ENCODE measurements at places on chromosomes 2 and 18.
A peak's percentile ranks its signal among the peaks of the same experiment; 100 is the strongest.

DNA sequence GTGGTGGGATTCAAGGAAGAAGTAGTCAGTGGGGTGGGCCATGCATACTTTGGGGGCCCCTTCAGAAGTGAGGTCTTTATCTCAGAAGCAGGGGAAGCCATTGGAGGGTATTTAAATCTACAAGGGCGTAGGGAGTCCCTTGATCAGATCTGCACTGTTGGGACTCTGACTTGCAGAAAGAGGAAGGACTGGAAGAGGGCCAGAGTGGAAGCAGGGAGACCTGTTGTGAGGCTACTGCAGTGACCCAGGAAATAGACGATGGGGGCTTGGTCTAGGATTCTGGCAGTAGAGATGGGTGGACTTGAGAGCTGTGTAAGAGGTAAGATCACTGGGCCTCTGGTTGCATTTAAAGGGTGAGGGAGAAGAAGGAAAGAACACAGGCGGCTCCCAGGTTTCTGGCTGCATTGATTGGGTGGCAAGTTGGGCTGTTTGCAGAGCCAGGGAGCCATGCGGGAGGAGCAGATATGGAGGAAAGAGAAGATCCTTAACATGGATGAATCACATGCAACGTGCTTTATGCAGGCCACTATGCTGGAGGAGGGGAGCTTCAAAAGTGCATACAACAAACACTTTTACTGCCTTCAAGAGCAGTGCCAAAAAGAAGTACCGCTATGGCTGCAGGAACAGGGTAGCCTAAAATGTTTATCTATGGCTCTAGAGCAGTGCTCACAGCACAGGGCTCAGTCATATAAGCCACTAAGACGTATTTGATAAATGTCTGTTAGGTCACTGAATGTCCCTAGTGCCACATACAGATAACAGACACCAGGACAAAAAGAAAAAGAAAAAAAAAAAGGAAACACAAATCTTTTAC lies 2.3 kb downstream of the SFXN5 start:
- no peak for DNase-seq

DNA sequence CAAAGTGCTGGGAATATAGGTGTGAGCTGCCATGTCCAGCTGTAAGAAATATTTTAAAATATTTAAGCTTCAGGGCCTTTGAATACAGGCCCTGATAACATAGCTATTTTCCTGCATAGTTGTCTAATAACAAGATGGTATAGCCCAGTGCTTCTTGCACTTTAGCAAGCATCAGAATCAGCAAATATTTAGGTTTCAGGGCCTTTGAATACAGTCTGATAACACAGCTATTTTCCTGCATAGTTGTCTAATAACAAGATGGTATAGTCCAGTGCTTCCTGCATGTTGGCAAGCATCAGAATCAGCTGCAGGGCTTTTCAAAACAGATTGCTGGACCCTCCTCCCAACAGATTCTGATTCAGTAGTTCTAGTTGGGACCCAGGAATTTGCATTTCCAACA lies 5.6 kb downstream of the GEMIN6 start:
- DNase-seq = no peak

- no peak for DNase-seq
These were observed 27.6 kb upstream of the NEMP2 start for GRCh38 chr2:190562121-190562520.

DNA sequence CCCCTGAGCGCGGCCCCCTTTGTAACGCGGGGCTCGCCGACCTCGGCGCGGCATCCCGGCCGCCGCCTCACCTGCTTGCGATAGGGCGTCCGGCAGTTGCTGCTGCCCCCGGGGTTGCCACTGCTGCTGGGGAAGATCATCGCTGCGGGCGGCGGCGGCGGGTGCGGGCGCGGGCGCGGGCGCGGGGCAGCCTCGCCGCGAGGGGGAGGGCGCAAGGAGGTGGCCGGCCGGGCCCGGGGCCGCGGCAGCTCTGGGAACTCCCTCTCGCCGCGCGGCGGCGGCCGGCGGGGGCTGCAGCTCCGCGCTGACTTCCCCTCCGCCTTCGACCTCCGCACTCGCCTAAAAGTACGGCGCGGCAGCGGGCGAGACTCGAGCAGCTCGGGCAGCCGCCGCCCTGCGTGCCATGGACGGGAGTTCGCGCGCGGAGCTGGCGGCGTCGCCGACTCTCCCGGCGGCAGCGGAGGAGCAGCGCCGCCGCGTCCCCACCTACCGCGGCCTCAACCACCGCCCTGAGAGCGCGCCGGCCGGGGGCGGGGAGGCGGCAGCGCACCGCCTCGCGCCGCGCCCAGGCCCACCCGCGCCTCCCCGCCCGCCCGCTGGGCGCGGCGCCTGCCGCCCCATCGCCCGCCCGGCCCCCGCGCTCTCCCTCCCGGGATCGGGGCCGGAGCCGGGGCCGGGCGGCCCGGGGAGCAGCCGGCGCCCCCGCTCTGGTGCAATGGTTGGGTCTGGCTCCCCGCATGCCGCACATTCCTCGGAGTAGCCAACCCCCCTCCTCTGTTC lies 86.0 kb downstream of the RBMS1 start:
- DNase-seq = peak; percentile 38

- peak; percentile 14 for DNase-seq
These were observed 113.6 kb upstream of the TTC39C start for GRCh38 chr18:23900994-23901393.

DNA sequence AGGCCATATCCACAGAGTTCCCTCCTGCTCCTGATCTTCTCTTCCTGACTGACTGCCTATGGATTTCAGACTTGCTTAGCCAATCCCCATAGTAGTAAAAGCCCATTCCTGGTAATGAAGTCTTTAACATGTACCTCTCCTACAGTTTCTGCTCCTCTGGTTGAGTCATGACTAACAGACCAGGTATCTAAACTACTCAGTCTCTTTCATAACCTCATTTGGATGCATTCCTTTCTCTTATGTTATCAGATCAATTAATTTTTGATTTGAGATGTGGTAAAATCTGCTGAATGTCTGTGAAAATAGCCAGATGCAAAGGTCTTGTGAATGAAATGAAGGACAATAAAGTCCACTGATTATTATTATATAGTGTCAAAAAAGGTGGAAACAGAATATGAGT lies 198.0 kb downstream of the NBAS start:
- no peak for DNase-seq

DNA sequence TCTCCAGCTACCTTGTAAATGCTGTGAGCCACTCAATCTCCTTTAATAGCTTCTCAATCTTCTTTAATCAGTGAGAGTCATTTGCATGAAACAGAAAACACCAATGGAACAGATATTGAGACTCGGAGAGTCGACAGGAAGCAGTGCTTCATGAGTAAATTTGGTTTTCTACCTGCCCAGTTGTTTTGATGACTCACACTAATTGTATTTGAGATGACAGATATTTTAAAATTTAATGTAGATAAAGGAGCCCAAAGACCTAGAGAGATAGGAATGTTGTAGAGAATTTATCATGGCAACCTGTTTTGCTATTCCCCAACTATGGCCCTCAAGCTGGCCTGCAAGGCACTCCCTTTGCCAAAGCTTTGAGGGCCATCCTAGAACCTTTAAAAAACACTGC lies 119.1 kb downstream of the CDC42EP3 start:
- no peak for DNase-seq

- no peak for DNase-seq
These were observed 20.2 kb downstream of the CHST10 start for GRCh38 chr2:100397118-100397860.

DNA sequence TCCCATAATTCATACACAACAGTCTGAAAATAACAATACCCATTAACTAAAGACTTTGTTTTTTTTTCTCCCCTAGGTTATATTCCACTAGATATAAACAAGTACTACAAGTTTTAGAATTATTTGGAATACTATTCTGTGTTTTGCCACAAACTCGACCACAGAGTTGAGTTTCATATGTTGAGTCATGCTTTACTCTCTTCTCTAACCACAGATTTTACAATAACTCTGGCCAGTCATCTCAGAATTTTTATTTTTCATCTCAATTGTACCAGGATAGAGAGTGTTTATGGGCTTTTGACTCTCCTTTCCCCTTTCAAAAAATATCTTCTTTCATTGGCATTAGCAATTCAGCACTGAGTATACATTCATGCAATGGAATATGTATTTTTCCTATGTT lies 348.7 kb upstream of the GALNT5 start:
- DNase-seq = no peak

GRCh38 chr2:215573496-215573895 lies 137.6 kb upstream of the FN1 start:
- no peak for DNase-seq

- DNase-seq = no peak
These were observed 250.8 kb upstream of the OSR1 start for GRCh38 chr2:19609266-19609665.

- DNase-seq = no peak
These were observed 60.1 kb upstream of the GLI2 start for GRCh38 chr2:120675460-120676130.

GRCh38 chr2:209208211-209208610 lies 215.6 kb upstream of the MAP2 start:
- DNase-seq = peak; percentile 21

- no peak for DNase-seq
These were observed 381.8 kb downstream of the CPS1 start for GRCh38 chr2:210938228-210938627.

DNA sequence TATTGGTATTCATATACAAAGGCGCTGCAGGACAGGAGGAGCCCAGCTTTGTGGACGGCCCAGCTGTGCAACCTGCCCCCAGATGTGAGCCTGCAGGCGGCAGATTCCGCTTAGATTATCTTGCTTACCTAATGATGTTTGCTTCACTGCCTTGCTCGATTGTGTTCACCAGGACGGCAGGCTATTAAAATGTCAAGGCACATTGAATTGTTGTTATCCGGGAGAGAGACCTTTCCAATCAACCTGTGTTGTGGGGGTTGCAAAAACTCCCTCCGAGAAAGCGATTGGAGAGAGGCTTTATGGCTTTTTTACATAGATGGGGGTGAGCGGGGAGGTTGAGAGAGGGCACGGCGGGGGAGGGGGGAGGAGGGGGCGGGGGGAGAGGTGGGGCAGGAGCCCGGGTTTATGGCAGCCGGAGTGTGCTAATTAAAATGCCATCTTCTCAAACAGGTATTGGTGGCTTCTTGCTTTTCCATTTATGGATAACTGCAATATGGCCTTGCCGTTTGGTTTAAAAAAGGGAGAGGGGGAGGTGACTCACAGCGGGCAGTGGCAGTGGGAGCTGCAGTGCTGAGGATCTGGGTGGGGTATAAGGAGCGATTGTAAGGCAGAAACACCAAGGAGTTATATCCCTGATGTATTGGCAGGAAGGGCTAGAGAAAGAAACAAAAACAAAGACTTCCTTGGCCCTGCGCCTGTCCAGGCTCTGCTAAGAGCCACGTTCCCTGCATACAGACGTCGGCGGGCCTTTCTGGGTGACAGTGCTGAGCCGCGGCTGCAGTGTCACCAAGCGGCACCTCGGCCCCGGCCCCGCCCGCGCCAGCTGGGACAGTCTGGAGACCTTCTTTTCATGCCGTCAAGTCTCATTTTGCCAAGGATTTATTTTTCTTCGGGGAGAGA lies 97.2 kb downstream of the INSIG2 start:
- DNase-seq = peak; percentile 66

- DNase-seq = peak; percentile 21
These were observed 26.6 kb downstream of the MYL1 start for GRCh38 chr2:210288408-210288807.

- no peak for DNase-seq
These were observed 173.7 kb downstream of the SP3 start for GRCh38 chr2:173791502-173791901.

GRCh38 chr2:73448856-73449255 lies 63.2 kb downstream of the ALMS1 start:
- DNase-seq = no peak

DNA sequence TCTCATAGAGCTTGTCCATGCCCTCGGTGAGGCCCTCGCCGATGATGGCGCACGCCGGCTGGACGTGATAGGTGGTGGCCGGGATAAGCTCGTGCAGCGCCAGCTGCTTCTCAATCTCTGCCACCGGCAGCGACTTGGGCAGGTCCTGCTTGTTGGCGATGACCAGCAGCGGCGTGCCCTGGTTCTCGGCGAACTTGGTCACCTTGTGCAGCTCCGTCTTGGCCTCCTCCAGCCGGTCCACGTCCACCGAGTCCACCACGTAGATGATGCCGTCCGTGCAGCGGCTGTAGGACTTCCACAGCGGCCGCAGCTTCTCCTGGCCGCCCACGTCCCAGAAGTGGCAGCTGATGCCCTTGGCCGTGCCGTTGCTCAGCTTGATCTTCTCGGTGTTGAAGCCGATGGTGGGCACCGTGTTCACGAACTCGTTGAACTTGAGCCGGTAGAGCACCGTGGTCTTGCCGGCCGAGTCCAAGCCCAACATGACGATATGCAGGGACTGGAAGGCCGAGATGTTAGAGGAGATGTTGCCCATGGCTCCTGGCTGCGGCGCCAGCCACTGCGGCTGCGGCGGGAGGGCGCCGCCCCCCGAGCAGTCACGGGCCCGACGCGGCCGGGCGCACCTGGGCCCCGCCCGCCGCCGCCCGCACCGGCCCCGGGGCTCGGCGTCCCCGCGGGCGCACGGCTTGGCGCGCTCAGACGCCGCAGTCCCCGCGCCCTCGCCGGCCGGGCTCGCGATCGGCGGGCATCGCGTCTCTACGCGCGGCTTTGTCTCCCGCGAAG lies 636 bp downstream of the ARL4C start:
- DNase-seq = no peak

DNA sequence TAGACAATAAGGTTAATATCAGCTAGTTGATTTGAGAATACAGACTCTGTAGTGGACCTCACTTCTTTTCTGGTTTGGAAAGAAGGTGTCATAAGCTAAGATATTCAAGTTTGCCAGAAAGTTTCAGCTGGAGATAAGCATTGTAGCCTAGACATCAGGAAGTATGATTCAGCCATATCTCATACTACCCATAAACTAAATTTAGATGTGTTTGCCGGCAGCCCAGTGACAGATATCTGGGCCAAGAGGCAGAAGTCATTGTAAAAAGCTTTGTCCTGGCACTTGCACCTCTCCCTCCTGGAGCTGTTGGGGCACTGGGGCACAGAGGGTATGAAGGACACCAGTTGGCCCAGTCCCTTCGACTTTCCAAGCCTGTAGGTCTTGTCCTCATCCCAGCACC lies 128.0 kb downstream of the EPHA4 start:
- no peak for DNase-seq

DNA sequence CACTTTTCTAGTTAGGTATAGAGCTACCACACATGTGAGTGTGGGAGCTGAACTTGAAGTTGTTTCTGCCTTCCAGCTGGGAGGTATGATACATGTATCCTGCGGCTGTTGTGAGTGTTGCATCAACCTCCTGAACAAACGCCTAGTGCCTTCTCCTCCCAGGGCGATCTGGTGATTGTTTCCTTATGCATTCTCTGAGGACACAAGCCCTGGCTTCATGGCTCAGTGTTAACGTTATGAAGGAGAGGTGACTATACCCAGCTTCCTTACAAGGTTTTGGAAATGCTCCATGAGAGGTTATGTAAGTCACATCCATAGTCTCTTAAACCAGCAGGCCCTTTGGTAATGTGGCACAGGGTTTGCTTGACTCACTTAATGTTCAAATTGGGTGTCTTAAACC lies 64.9 kb downstream of the SPRED2 start:
- no peak for DNase-seq

- DNase-seq = no peak
These were observed 322.2 kb downstream of the ETAA1 start for GRCh38 chr2:67719351-67719750.

GRCh38 chr18:24173997-24174396 lies 35.1 kb downstream of the CABYR start:
- no peak for DNase-seq

- DNase-seq = no peak
These were observed 11.5 kb downstream of the ATF2 start for GRCh38 chr2:175156534-175156933.

All from NCI-H1092 treated with DMSO at 0.1 percent for 48 hours (cell line).